CD4-positive, alpha-beta T cell treated with Interleukin-17A for 4 hours (primary cell): ENCODE measurements at places on chromosomes 5 and 9.

- DNase-seq: no peak
Observed at GRCh38 chr5:2762744-2763532, 11.5 kb upstream of the IRX2 start.

DNA sequence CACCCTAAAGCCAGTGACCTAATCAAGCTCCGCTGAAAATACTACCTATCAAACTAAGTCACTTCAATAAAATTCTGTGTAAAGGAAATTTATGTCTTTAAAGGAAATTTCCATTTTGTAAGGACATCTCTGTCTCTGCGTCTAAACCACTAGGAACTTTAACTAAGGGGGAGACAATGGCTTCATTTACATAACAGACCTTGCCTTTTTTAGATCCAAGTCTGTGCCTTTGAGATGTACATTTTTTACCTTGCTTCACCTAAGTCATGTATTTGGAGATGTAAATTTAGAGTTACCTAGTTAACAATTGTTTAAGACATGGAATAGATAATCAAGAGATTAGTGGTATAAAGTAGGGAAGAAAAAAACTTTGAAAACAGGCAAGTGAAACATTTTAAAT lies 10.2 kb upstream of the GLT6D1 start:
- no peak for DNase-seq

DNA sequence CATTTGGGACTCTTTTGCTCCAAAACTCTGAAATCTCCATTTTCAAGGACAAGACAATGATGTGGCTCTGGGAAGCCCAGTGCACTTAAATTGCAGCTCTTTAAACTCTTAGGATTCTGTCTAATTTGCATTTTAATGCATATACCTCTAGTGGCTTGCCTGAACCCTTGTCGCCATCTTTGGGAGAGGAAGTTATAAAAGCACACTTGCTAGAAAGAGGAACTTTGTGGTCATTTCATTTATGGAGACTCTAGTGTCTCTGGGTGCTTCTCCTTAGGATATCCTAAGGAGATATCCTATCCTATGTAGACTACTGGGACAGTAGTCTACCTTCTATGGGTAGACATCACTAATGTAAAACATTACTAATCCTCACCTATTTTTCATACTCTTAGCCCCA lies 77.3 kb upstream of the SLC1A3 start:
- no peak for DNase-seq

GRCh38 chr9:95185956-95186355 lies 131.6 kb downstream of the FANCC start:
- no peak for DNase-seq

- no peak for DNase-seq
Observed at GRCh38 chr9:115888131-115888530, 265.5 kb upstream of the PAPPA start.

DNA sequence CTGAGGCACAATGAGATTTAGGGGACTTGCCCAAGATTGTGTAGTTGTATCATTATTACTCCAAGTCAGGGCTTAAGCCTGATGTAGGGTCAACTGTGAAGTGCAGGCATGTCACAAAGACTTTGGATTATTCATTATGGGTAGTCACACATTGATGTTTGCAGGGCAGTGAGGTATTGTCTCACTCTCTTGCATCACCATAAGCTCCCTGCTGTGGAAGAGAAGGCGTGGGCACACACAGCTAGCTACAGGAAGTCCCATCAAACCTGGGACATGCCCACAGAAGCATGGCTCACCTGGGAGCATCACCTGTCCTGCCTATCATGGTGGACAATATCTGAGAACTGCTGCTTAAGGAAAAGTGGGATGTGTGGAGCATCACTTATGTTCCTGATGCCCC lies 42.1 kb downstream of the TMOD1 start:
- DNase-seq: no peak

DNA sequence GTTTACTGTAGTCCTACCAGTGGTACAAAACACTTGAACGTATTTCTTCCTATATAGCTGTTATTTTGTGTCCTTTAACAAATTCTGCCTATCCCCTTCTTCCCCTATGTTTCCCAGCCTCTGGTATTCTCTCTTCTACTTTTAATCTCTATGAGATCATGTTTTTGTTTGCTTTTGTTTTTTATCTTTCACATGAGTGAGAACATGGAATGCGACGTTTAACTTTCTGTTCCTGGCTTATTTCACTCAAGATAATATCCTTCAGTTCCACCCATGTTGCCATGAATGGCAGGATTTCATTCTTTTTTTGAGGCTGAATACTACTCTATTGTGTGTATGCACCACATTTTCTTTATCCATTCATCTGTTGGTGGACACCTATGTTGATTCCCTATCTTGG lies 634.4 kb upstream of the WWC1 start:
- DNase-seq: no peak

DNA sequence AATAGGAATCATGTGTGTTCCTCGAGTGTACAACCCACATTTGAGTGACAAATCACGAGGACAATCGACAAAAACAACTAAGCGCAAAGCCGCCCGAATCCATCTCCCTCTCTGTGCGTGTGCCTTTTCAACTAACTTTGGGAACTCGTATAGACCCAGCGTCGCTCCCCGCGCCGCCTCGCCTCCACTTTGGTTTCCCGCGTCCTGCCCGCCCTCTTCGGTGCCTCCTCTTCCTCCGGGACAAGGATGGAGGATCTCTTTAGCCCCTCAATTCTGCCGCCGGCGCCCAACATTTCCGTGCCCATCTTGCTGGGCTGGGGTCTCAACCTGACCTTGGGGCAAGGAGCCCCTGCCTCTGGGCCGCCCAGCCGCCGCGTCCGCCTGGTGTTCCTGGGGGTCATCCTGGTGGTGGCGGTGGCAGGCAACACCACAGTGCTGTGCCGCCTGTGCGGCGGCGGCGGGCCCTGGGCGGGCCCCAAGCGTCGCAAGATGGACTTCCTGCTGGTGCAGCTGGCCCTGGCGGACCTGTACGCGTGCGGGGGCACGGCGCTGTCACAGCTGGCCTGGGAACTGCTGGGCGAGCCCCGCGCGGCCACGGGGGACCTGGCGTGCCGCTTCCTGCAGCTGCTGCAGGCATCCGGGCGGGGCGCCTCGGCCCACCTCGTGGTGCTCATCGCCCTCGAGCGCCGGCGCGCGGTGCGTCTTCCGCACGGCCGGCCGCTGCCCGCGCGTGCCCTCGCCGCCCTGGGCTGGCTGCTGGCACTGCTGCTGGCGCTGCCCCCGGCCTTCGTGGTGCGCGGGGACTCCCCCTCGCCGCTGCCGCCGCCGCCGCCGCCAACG lies at the start of gene GPR150:
GPR150 (plus strand) TSS at position 58 of the 840 bp plus-strand sequence; CDS start at position 247, 189 bp downstream.
- peak; percentile 75 for DNase-seq
